Iris pigment epithelial cell (primary cell): ENCODE measurements at places on chromosomes 1 and 21.
A peak's percentile ranks its signal among the peaks of the same experiment; 100 is the strongest.

- no peak for DNase-seq
Measured at GRCh38 chr21:15183813-15184257, 119.0 kb upstream of the NRIP1 start.

DNA sequence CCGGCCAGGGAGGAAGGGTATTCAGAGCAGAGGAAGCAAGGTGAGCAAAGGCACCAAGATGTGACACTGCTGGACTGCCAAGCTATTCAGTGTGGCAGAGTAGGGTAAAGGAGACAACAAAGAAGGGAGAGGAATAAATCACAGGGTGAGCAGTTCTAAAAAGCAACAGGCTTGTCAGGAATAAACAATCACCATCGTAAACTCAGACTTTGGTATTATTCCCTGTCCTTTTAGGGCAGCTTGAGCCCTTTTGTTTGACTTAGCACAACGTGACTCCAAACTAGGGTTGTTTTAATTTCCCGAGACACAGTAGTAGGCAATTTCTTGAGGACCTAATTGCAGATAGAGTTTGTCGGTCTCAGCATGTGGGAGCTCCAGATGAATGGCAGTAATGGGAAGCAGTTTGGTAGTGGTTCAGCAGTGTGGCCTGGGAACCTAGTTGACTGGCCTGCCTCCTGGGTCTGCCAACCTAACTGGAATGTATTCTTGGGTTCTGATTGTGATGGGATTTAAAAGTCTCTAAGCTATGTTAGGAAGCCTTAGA, 4.3 kb downstream of the CR1L start:
- DNase-seq, result no peak

- DNase-seq, result peak; percentile 42
Measured at GRCh38 chr1:183590244-183591191, at the start of gene NCF2. Gene NCF2 (minus strand): TSS chr1:183590459. CDS start chr1:183590329, 130 bp downstream.

GRCh38 chr1:87642581-87643221, 314.0 kb downstream of the LMO4 start:
- DNase-seq, result no peak

DNA sequence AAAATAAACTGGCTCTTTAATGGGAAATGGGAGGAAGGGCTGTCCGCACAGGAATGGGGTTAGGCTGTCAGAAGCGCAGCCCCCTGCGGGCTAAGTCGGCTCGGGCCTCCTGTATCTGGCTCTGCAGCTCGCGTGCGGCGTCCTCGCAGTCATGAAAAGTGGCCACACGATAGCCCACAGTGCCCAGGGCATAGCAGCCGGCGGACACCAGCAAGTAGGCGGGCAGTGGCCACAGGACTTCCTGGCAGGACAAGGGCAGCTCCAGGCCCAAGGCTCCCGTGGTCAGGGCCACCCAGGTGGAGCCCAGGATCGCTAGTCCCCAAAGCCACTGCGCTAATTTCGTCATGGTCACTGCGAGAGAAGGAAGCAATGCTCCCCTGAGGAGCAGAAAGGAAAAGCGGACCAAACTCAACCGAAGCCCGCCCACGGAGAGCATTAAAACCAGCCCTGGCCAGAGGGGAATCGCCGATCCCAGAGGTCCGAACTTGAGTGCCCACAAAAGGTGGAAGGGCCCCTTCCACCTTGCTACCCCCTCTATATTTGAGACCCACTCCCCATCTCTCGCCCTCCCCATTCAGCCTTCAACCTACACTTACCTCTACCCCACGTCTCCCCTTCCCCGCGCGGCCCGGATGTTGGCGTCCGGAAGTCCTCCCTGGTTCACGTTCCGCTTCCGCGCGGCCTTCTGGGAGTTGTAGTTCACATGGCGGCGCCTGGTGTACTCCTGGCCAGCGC, at the start of gene DPM3:
Gene DPM3 (minus strand): TSS at position 637 of the 735 bp plus-strand sequence. CDS start 291 bp downstream, at position 346.
- peak; percentile 81 for DNase-seq

GRCh38 chr1:23537296-23537973, 6.4 kb upstream of the E2F2 start:
- no peak for DNase-seq

DNA sequence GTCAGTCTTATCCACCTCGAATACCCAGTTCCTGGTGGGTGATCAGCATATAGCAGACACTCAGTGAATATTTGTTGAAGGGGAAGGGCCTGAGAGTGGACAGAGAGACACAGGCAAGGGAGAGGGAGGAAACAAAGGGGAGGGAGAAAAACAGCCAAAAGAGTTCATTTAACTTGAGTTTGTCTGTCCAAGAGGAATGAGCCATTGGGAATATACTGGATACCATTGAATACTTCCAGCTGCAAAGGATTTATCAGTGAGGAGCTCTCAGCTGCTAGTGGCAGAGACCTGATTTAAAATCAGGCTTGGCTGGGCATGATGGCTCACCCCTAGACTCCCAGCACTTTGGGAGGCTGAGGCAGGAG, 11.5 kb upstream of the BGLAP start:
- DNase-seq, result no peak
